ENCODE measurements at places on chromosomes 3 and 15.

DNA sequence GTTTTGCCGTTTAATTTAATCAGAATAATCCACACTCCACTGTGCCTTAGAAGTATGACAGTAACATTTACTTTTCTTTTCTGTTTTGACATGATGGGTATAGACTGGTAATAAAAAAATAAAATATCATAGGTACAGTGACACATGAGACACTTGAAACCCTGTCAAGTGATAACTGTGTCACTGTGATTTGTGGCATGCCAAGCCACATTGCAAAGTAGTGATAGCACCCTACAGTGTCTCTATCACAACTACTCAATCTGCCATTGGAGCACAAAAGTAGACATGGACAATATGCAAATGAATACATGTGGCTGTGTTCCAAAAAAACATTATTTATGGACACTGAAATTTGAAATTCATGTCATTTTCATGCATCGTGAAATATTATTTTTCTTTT, 22.5 kb downstream of the GATM start:
- no peak for DNase-seq

- DNase-seq: no peak
Observed at GRCh38 chr3:43855674-43856299, 165.0 kb downstream of the ABHD5 start.

GRCh38 chr3:42302924-42303634, 37.1 kb upstream of the CCK start:
- DNase-seq: no peak

- no peak for DNase-seq
Observed at GRCh38 chr3:4722103-4722502, 229.0 kb downstream of the ITPR1 start.

DNA sequence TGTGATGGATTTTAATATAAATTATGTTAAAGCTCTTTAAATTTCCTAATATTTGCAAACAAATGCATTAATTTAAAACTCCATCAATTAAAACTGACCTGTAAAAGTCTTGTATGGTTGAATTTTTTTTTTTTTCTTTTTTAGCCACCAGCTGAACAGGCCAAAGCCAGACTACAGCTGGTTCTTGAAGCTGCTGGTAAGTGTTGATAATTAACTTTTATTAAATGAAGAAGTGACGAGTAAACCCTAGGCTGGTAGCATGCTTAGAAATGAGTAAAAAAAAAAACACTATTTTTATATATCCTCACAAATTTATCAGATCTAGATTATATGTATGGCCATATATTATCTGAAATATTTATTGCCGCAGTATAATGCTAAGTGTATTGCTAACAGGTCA, 216.3 kb upstream of the MLF1 start:
- no peak for DNase-seq

- no peak for DNase-seq
Observed at GRCh38 chr15:80208758-80209734, 43.0 kb downstream of the CTXND1 start.

GRCh38 chr3:120344349-120344748, 4.8 kb downstream of the LRRC58 start:
- no peak for DNase-seq

GRCh38 chr3:128619146-128619890, 31.3 kb downstream of the RPN1 start:
- DNase-seq: no peak

GRCh38 chr3:121883507-121883906, 10.7 kb upstream of the SLC15A2 start:
- DNase-seq: no peak

- no peak for DNase-seq
Observed at GRCh38 chr3:195910499-195910845, 2.1 kb upstream of the TNK2 start.

DNA sequence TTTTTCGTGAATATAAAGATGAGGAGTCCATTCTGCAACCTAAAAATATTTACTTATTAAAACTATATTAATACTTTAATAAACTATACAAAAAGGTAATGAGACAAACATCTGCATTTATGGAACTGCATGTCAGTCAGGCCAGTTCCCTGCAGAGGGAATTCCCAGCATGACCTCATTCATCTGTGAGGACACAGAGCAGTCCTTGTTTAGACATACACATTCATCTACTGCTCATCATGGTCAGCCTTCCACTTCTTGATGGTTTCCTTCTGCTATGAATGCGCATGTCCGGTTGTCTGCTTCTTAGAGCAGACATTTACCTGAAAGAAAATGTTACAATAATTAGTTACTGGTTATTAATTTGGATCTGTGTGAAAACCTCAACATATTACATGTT, 3.3 kb upstream of the ACTR8 start:
- no peak for DNase-seq

GRCh38 chr3:124412644-124413043, 317.6 kb upstream of the UMPS start:
- DNase-seq: no peak

DNA sequence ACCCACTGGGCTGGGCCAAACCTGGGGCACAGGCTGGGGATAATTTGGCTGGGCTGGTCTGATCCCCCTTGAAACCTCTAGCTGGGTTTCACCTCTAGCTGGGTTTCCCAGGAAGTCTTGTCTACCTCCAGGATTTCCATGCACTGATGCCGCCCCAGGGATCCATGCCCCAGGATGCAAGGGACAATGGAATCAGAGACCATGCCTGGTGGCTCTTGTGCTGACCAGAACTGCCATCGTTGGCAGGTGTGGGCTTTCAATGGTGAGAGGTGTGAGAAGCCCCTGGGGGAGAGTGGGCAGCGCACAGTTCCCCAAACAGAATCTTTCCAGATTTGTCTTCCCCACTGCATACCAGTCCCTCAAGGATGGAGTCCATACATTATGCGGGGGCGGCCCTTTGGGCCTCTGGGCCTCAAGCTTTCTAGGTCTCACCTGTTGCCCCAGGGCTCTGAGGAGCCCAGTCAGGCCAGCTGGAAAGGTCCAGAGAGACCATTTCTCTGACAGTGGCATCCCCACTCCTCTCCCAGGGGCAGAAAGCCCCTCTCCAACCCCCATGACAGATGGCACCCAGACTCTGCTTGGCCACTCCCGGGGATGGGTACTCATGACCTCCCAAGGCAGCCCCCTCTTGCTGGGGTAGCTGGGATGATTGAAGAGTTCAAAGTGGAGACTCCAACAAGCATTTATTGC, 35.4 kb downstream of the EPHB3 start:
- no peak for DNase-seq

- no peak for DNase-seq
Observed at GRCh38 chr3:181770296-181770695, 58.6 kb downstream of the SOX2 start.

DNA sequence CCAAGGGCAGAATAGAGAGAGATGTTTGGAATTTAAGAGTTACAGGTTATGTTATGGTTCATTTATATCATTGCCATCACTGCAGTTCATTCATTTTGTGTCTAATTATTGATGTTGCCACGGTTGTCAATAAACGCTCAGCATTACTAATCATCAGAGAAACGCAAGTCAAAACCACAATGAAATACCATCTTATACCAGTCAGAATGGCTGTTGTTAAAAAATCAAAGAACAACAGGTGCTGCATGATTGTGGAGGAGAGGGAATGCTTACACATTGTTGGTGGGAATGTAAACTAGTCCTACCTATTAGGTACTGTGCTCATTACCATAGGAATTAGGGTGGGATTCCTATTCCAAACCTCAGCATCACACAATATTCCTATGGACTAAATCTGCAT, 350.5 kb downstream of the TIGIT start:
- no peak for DNase-seq

DNA sequence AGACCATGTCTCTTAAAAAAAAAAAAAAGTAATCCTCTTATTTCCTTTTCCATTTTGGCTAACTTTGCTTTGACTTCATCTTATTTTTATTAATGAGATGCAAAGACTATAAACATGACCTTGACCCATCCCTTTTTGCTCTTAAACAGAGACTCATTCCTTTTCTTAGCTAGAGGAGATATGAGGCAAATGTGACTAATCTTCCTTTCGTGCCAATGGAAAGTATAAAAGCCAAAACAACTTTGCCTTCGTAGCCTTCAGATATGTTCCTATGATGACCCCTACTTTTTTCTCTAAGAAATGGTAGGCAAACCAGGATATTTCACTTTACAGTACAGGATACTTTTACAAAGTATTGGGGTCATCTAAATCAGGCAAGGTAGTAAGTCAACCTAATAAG, 36.9 kb upstream of the GOLGB1 start:
- no peak for DNase-seq

- no peak for DNase-seq
Observed at GRCh38 chr3:153820035-153820434, 301.2 kb upstream of the ARHGEF26 start.

GRCh38 chr3:61288446-61288845, 37.2 kb upstream of the FHIT start:
- no peak for DNase-seq

DNA sequence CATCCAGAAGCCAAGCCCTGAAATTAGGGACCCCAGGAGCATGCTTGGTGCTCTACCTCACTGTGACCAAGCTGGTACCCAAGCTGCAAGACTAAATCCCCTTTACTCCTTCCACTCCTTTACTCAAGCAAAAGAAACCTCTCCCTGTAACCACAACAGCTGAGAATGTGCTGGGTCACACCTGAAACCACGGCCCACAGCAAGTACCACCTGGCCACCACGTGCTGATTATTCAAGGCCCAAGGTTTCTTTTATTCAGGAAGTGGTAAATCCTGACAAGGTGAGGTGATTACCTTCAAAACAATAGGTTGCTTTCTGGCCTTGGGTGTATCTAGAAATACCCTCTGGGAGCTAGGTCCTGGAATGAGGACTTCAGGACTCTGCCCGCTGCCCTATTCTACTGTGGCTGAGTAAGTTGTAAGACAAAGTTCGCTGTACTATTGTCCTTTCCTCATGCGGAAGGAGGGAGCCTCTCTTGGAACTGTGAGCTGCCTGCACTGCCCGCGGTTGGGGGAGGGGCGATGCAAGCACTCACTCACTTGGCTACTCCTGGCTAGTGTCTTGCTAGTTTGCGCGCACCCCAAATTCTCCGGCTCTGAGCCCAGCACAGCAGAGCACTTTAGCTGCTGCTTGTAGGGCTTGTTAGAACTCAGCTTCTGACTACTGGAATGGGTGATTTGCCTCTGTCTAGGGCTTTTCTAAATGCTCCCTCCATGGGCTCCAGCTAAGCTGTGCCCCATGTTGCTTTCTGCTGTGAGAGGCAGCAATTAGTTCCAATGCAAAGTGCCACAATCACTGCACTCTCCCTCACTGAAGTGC, 487.1 kb upstream of the CNTN3 start:
- no peak for DNase-seq

- DNase-seq: no peak
Observed at GRCh38 chr3:15399970-15400369, 27.4 kb downstream of the METTL6 start.

DNA sequence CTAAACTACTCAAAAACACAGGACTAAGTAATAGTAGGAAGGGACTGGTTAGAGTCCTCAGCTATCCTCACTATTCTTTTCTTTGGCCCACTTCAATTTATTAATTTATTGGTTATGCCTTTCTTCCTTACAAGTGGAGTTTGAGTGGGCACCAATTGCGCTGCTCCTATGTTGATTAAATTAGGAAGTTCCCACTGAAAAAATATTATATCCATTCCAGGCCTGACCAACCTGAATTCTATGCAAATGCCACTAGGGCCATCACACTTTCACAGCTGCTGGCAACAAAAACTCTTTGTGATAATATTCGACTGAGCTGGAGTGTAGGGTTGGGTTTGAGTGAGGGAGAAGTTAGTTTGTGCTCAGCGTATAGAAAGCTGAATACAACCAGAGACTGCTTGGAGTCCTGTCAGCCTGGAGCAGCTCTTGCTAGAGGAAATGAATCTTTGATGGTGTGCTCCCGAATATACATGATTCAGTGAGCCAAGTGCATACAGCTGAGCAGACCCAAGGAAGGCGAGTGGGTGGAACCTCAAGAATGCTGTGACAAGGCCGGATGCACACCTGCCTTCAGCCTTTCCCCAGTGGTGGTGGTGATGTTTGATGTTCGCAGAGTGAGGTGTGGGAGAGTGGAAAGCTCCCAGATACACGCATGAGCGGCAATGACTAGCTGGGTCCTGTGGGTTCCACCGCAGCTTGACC, 1.5 kb downstream of the ARHGEF3 start:
- no peak for DNase-seq

DNA sequence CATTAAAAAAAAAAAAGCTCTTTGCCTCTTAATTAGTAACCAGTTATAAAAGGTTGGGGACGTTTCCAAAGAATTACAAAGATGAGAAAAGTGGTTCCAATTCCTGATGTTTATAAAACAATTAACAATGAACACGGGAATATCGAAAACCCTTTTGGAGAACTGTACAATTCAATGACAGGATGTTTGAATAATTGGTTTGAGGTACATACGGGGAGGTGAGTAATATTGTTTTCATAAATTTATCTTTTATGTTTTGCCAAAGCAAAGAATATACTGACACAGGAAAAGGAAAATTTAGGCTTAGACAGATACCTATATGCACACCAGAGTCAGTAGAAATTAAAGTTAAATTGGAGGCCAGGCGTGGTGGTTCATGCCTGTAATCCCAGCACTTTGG, 94.6 kb upstream of the LMOD3 start:
- no peak for DNase-seq

- DNase-seq: no peak
Observed at GRCh38 chr15:60328852-60329443, 68.8 kb downstream of the ANXA2 start.

DNA sequence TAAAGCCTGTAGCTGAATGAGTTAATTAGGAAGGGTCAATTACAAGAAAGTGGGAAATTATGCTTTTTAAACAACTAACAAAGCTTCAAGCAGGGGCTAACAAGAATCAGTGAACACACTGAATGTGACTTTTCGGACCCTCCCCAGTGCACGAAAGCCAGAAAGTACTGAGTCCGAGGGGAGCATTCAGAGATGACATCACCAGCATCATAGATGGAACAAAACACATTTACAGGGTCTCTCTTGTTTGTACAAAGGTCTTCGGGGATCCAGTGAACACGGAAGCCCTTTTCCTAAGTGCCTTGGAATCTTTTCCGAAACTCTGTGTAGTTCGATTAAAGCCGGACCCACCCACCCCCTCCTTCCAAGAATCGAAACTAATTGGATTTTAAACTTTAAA, 829 bp downstream of the DCP1A start:
- no peak for DNase-seq

GRCh38 chr3:171531716-171532115, 71.5 kb upstream of the TNIK start:
- DNase-seq: no peak

DNA sequence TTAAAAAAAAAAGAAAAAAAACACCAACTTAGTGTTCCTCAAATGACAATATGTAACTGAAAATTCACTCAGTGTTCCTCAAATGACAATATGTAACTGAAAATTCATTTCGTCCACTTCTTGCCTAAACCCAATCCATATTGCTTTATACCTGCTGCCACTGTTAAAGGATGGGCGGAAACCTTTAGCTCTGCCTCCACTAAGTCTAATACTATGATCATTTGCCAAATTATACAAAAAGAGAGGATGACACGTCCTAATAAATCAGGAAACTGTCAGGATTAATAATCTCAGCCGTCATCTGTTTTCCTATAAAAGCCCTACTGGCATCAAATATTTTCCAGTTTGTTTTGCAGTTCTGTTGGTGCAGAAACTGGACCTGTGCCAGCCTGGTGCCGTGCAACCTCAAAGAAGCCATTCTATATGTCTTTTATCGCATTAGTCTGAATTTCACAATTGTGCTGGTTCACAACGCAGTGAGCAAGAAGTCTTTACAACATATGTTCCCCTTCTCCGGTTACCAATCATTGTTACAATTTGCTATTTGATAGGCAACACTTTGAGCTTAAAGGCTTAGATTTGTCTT, 160.4 kb upstream of the KCNH8 start:
- DNase-seq: no peak

Measured in thoracic aorta (tissue), 2 donors.